ENCODE measurements at places on chromosomes 13 and 19.

GRCh38 chr19:13033244-13033643, 38.0 kb downstream of the NFIX start:
- no peak for DNase-seq

DNA sequence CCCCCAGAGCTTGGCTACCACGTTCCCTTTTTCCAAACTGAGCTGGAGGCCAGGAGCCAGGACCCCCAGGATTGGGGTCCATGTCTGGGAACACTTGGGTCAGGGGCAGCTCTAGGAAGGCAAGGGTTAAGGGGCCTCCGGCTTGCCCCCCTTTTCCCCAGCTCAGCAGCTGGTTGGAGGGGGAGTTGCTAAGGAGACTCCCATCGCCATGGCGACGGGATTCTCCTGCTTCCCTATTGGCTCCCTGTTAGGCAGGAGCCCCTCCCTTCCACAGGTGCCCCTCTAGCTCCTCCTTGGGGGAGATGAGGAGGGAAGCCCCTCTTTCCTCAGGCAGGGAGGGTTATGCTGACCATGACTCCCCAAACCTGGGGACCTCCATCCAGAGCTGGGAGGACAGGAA, 33.9 kb downstream of the PDE4A start:
- no peak for DNase-seq

DNA sequence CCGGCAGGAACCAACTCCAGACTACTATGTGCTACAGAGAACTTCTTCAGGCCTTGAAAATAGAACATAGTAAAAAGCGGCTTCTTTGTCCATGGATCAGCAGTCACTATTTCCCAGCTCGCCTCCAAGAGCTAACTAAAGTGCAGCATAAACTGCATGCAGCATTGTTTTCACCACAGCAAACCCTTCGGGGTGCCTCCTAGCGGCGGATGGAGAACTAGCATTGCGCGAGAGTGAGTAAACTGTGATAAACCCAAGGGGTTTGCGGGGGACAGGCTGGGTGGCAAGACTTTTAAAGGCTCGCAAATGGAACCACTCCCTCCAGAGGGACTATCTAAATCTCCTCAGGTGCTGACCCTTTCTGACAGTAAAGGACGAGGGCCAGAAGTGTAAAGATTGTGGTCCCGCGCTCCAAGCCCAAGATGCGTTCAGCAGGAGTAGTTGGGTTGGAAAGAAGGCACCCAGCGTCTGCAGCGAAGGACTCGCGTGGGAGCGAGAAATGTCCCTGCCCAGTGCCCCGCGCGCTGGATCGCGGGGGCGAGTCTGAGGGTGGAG, 21.5 kb upstream of the SGCG start:
- DNase-seq: no peak

- DNase-seq: no peak
Observed at GRCh38 chr13:44104969-44105368, 225.3 kb downstream of the LACC1 start.

GRCh38 chr13:113857531-113858195, 6.2 kb downstream of the GAS6 start:
- DNase-seq: no peak

DNA sequence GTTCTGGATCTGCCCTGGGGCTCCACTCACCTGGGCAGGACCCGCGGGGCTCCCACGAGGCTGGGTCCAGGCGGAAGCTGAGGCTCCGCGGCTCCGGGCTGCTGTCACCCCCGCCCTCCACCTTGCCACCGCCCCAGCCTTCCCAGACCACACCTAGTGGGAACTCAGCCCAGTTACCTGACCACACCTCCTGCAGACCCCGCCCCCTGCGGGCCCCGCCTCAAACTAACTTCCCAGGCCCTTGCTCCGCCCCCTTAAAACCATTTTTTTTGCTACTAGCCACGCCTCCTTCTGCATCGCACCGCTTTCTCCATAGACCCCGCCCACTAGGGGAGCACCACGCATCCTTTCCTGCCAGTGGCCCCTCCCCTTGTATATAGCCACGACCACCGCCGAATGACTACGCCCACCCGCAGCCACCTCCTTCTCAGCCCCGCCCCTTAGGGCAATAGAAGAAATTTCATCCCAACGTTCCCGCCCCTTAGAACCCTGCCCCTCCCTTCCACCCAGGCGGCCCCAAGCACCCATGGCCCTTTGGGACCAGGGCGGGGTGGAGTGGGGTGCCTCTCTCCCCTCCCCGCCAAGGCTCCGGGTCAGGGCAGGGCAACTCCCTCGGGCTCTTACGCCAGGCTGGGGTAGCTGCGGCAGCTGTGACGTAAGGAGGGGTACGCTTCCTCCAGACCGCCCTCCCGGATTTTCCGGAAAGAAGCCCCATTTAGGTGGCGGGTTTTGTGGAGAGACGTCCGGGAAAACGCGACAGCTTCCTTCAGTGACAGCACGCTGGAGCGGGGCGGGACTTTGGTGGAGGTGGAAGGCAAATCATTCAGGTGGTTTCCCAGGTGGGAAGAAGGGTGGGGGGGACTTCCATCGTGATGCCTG, at the start of gene SH2D3A:
TSS of gene SH2D3A (minus strand) at position 79 of the 879 bp plus-strand sequence. CDS start 3,687 bp downstream, outside the sequence.
- peak; percentile 91 for DNase-seq

GRCh38 chr19:6528544-6529121, 2.2 kb upstream of the TNFSF9 start:
- no peak for DNase-seq

DNA sequence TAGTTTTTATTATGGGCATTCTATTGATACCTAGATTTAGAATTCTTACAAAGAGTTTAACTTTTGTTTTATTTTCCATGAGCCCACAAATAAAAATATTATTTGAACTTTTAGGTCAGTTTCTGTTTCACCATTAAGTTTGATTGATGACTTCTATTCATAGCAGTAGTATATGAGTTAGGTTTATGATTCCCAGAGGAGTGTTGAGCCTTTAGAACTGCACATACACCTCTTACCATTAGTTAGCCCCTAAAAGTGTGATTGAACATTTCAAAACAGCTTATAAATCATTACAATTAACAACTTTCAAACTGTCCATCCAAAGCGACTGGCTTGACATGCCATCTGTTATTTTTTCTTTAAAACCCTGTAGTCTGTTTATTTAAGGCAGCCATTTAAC, 19.0 kb upstream of the PCDH17 start:
- DNase-seq: no peak

GRCh38 chr13:111289251-111289650, 31.2 kb upstream of the TEX29 start:
- DNase-seq: no peak

DNA sequence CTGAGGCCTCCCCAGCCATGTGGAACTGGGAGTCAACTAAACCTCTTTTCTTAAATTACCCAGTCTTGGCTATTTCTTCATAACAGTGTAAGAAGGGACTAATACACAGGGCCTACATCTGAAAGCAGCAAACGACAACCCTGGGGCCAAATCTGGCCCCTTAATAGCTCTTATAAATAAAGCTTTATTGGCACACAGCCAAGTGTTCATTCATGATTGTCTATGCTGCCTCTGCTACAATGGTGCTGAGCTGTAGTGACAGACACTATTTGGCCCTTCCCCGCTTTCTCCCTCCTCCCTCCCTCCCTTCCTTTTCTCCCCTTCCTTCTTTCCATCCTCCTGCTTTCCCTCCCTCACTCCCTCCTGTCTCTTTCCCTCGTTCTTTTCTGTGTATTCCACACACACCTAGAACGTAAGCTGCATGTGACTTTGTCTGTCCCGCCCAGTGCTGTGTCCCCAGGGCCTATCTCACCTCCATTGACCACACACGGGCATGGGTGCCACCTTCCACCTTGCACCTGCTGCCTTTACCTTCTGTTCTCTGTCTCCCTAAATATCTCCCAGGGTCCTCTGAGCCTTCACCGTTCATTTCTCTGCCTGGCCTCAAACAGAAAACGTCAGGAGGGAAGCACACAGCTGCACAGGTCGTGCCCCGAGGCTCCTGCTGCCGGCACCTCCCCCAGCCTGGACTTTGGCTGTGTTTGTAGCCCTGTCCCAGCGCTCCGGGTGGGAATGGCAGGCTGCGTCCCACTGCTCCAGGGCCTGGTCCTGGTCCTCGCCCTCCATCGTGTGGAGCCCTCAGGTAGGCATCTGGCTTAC, at the start of gene PROZ:
TSS of gene PROZ (plus strand) at position 720 of the 819 bp plus-strand sequence. CDS start at position 733, 13 bp downstream.
- DNase-seq: no peak

DNA sequence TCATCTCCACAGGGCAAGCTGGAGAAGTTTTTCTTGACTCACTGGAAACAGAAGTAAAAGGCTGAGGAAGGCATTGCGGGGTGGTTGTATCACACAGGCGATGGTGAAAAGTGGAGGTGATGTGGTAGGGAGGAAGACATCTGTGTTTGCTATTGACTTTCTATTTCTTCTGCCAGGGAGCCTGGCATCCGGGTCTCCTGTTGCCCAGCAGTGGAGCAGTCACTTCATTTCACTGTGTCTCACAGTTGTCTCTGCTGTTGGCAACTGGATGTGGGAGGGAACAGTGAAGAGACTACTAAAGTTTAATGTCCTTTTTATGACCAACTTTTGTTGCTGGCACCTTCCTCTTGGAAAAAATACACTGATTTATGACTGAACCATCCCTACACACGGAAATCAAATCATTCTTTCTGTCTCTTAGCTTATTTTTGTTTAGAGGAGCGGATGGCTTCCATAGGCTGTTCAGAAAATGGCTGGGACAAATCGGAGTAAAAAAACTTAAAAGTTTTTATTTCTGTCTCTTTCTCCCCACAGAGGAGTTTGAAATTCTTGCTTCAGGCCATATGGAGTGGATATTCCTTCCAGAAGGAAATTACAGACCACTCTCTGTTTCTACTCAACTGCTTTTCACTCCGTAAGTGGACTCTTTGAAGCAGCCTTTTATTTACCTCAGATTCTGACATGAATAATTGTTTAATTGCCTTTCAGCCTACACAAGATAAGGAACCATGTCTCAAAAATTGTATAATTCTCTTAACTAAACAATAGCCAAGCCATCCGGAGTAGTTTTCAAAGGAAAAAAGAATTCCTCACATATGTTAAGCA, 23.8 kb upstream of the MEDAG start:
- DNase-seq: no peak

- DNase-seq: no peak
Observed at GRCh38 chr19:16599655-16600346, 27.6 kb upstream of the SLC35E1 start.

DNA sequence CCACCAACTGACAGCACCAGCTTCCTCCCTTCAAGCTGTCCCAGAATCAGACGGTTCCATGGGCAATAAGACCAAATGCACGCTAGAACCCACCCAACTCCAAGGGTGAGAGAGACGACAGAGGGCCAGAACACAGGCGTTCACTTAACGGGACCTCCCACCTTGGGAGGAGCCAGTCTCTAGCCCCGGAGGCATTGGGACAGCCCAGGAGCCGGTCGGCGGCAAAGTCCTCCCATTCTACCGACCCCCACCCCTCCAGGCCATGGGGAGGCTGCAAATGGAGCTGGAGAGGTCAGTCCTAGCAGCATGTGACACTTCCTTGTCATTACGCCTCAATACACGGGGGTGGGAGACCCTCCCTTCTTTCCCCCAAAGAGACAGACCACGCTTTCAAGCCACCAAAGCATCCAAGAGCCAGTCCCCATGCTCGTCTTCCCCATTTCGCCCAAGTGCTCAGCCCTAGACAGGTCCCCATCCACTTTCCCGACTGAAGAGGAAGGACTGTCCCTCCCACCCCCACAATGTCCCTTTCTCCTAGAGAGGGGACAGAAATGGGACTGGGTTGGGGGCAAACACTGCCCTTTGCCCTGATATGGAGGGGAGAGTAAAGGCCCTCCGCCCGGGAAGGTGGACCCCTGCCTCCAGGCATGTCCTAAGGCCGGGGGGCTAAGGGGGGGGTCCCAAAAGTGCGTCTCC, 964 bp downstream of the KHSRP start:
- DNase-seq: no peak

- no peak for DNase-seq
Observed at GRCh38 chr13:107251341-107251740, 683.4 kb upstream of the ARGLU1 start.

DNA sequence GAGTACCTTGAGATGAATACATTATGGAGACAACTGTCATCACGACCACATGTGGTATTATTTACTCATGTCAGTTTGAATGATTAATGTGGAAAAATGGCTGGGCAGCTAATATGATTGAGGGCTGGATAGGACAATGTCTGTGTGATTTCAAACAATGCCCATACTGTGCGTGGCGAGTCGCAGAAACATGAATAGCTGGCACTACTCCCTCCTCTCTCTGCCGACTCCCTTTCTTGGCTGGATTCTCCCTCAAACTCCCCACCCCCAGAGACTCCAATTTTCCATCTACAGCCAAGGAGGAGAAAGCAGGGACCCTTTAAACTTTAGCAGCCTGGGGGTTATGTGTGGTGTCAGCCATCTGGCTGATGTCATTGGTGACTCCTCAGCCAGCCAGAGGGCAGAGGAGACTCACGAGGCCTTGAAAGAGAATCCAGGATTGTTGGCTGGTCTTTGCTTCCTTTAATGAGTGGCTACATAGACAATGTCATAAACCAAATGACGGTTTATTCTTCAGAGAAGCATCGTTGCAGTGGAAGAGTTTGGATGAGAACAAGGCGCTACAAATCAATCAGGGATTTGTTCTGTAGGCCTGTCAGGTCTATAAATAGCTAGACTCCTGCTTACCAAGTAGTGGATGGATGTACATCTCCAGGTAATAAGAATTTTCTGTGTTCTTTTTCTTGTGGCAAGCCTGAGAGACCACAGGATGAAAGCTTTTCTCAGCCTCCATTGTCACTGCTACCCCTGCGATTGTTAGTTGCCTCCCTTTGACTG, 165.6 kb downstream of the DLEU7 start:
- DNase-seq: no peak

GRCh38 chr19:6210091-6210490, 69.7 kb downstream of the MLLT1 start:
- no peak for DNase-seq

- DNase-seq: no peak
Observed at GRCh38 chr19:54030895-54031586, 32.7 kb downstream of the VSTM1 start.

DNA sequence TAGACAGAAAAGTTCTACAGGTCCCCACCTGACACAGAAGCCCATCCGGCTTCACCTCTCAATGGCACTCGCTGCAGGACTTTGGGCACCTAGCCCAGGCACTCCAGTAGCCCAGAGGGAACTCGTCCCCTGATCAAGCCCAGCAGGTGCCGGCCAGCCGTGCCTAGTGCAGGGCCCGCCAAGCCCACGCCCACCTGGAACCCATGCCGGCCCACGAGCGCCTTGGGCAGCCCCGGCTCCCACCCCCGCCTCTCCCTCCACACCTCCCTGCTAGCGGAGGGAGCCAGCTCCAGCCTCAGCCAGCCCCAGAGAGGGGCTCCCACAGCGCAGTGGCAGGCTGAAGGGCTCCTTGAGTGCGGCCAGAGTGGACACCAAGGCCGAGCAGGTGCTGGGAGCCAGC, 268.8 kb downstream of the SLITRK1 start:
- DNase-seq: no peak

- DNase-seq: no peak
Observed at GRCh38 chr19:42606660-42607351, 12.1 kb upstream of the CEACAM8 start.

- no peak for DNase-seq
Observed at GRCh38 chr19:16376649-16377048, 52.0 kb downstream of the KLF2 start.

DNA sequence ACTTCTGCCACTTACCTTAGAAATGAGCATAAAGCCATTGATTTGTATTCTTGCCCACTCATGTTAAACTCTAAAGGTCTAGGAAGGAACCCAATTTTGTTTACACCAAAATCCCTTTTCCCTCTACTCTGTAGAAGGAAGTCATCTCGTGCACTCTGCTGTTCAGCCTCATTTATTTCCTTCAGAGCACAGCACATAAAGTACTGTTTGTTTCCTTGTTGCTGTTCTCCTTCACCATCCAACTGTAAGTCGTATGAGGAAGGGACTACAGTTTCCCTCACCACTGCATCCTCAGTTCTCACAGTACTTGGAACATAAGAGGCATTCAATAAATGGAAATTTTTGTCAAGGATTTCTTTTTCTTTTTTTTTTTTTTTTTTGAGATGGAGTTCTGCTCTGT, 24.6 kb downstream of the CDADC1 start:
- no peak for DNase-seq
